Activated CD4-positive, CD25-positive, alpha-beta regulatory T cell treated with anti-CD3 and anti-CD28 coated beads, Interleukin-2, amount 50 U/mL, for 72 hours (primary cell): ENCODE measurements at places on chromosomes 16 and 17.

- no peak for DNase-seq
Measured at GRCh38 chr16:53201900-53202299, 147.1 kb downstream of the CHD9 start.

DNA sequence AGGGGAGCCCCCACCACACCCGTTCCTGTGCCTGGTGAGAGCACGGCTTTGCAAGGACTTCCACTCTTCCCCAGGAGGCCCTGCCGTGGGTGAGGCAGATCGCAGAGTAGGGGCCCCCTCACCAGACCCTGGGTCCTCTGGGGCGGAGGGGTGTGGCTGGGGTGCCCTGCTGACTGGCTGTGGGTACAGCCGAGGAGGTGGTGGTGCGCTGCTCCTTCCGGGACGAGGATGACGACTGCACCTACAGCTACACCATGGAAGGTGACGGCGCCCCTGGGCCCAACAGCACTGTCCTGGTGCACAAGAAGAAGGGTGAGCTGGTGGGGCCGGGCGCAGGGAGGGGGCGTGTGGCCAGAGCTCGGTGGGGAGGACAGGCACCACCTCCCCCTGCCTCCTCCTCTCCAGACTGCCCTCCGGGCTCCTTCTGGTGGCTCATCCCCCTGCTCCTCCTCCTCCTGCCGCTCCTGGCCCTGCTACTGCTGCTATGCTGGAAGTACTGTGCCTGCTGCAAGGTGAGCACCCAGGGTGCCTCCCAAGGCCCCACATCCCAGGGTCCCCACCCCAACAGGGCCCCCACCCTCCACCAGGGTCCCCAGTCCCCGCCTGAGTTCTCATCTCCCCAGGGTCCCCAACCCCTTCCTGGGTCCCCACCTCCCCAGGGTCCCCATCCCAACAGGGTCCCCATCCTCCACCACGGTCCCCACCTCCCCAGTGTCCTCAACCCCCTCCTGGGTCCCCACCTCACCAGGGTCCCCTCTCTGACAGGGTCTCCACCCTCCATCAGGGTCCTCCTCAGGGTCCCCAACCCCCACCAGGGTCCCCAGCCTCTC is 16.1 kb downstream of the ITGB4 start:
- DNase-seq, result no peak

DNA sequence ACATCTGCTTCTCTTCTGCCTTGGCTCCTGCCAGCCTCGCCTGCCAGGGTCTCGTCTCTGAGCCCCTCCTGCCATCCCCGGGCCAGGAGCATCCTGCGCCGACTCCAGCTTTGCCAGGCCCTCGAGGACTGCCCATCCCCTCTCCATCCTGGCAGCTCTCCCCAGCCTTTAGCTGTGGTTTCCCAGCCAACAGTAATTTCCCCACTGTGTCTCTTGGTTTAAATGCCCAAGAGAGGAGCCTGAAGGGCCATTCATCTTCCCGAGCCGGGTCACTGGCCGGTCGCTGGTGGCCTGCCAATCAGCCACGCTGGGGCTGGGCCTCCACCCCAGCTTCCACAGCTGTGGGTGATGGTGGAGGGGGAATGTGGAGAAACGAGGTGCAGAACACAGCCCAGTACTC is 47.8 kb downstream of the MRC2 start:
- DNase-seq, result no peak

DNA sequence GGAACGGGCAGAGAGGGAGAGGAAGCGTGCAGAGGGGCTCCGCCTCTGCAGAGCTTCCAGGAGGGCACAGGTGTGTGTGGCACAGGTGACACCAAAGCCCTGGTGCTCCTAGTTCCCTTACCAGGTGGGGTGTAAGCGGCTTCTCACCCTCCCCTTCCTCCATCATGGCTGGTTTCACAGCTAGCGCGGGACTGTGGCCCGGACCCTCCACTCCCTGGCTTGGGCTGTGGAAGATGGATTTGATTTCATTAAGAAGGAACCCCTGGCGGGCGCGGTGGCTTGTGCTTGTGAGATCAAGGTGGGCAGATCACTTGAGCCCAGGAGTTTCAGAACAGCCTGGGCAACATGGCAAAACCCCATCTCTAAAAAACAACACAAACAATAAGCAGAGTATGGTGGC is 241.2 kb upstream of the GSE1 start:
- no peak for DNase-seq

GRCh38 chr17:27320222-27320560 is 26.3 kb downstream of the WSB1 start:
- DNase-seq, result no peak

DNA sequence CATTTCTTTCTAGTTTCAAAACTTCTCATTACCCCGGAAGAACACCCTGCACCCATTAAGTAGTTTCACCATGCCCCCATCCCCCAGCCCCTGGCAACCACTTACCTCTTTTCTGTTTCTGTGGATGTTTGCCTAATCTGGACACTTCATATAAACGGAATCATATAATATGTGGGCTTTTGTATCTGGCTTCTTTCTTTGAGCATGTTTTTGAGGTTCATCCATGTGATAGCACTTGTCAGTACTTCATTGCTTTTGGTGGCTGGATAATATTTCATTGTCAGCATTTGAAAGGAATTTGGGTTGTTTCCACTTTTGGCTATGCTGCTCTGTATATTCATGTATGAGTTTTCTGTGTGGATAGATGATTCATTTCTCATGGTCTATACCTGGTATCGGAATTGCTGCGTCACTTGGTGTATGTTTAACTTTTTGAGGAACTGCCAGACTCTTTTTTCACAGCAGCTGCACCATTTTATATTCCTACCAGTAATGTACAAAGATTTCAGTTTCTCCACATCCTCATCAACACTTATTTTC is 30.0 kb upstream of the SLC5A10 start:
- no peak for DNase-seq

DNA sequence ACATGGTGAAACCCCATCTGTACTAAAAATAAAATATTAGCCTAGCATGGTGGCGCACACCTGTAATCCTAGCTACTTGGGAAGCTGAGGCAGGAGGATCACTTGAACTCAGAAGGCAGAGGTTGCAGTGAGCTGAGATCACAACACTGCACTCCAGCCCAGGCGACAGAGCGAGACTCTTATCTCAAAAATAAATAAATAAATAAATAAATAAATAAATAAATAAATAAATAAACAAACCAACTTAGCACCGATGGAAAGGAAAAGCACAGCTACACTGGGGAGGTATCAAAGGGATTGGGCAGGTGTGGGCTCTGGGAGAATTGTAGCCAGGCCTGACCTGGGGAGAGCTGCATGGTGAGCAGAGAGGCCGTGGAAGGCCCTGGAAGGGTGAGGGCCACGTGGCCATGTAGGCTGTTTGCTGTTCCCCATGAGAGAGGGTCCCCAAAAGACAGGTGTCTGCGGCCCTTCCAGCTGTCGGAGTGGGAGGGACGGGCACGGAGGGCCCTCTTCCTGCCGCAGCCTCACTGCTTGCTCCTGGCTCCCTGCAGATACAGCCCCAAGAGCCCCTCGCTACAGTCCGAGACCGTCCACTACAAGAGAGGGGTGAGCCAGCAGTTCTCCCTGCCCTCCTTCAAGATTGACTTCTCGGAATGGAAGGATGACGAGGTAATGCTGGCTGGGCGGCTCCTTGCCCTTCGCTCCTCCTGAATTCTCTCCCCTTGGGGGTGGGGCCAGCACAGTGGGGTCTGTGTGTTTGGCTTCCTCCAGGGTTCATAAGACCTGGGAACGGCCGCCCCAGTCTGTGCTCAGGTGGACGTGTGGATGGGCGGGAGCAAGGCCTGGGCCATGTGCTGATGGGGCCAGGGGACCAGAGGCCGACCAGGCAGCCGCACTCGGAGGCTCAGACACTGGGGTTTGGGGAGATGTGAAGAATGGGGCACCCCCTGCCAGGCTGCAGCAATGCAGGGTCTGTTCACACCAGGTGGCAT is 32.4 kb downstream of the MGRN1 start:
- no peak for DNase-seq

- DNase-seq, result no peak
Measured at GRCh38 chr17:44037471-44037870, 22.7 kb upstream of the TMEM101 start.

DNA sequence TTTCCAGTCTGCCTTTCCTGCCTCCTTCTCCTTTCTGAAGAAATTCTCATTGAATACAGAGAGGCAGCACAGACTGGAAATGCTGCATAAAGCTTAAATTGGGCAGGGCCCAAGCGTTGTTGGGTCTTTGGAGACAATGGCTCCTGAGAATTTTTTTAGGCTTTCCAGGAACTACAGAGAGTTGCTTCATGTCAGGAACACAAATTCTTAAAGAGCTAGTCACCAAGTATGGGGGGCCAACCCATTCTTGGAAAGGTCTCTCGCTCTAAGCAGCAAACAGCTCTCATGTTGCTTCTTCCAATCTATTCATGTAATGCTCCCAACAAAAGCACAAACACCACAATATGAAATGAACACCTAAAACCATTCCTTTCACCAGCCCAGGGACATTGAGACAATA is 6.9 kb downstream of the HNF1B start:
- no peak for DNase-seq

- no peak for DNase-seq
Measured at GRCh38 chr17:35865412-35866340, 3.0 kb downstream of the HEATR9 start.

DNA sequence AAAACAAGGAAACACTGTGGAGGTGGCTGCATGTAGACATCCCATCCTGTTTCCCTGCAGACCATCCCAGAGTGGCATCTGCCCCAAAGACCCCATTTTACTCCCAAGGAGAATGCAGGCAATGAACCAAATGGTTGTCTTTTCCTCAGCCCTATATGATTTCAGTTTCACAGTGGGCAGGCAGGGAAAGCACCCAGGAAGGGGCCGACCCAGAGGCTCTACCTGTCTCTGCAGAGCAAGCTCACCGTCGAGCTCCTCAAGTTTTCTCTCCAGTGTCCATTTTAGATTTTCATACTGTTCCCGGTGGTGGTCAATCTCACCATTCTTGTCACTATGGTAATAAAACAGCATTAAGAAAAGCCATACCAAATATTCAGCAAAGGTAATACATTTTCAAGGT is 14.6 kb downstream of the CCDC57 start:
- no peak for DNase-seq

GRCh38 chr17:62110923-62111484 is 45.9 kb upstream of the MED13 start:
- DNase-seq, result no peak

GRCh38 chr17:13541032-13541480 is 60.7 kb downstream of the HS3ST3A1 start:
- no peak for DNase-seq

DNA sequence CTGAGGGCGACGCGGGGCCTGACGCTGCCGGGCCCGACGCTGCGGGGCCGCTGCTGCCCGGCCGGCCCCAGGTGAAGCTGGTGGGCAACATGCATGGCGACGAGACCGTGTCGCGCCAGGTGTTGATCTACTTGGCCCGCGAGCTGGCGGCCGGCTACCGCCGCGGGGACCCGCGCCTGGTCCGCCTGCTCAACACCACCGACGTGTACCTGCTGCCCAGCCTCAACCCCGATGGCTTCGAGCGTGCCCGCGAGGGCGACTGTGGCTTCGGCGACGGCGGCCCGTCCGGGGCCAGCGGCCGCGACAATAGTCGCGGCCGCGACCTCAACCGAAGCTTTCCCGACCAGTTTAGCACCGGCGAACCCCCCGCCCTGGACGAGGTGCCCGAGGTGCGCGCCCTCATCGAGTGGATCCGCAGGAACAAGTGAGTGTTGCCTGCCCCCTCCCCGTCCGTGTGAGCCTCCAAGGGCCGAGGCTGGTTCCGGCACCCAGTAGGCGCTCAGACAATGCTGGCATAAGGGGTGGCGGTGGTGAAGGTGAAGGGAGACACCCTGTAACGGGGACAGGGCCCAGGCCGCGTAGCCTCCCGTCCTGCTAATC is 676 bp downstream of the CPD start:
- peak; percentile 56 for DNase-seq

DNA sequence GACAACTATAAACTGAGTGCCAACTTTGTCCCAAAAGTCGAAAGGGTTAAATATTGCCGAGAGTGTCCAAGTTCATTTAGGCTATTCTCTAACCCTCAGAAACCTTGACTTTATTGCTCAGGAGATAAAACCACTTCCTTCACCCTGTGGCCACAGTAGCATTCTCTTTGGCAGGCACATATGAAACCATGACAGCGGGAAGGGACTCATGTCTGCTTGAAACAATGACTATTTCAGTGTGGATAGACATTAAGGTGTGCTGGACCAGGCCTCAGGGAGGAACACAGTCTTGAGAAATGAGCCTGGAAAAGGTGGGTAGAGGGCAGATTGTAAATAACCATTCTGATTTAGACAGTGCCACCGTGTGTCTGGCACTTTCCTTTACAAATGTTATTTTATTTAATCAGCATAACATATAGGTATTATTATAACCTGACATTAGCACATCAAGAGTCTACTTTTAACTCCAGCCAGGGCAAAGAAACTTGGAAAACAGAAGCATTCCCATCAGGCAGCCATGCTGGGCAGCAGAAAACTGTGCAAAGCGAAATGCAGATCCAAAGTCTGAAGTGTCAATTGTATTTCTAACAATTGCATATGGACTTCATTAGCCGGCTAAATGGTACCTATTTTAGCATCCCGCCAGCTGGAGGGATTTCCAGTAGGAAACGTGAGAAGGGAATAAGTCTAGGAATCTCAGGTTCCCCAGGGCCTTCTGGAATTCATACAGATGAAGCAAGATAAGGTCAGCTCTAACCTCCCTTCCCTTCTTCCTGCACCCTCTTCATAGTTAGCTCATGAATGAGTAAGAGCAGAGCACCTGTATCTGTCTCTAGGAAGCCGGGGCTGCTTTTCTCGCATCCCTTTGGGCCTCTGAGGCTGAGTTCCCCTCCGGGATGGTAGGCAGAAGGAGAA is 212.8 kb upstream of the ELAC2 start:
- DNase-seq, result no peak

DNA sequence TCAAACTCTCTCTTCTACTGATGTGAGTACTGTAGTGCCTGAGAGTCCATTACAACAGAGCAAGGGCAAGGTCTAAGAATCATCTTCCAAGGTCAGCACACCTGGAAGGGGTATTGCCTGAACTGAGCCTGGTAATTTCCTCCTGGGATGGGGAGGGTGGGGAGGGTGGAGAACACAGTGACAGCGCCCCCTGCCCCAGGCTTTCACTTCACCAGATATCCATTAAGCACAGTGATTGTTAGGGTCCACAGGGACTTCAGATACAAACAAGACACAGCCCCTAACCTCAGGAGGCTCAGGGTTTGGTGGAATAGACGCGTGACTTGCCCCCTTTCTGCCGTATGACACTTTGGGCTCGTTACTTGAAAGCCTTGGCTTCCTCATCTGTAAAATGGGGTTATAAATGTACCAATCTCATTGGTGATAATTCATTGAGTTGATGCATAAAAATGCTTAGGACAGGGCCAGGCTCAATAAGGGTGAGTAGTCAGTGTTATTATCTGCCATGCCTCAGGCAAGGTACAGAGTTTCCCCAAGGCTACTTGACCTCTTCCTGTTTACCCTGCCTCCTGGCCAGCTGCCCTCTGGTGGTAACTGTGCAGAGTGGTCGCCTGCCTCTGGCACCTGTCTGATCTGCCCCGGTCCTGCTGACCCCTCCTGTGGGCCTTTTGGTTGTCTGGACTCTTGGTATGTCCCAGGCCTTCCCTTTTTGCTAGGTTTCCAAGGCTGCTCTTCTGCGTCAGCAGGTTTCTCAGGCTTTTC is 13.1 kb upstream of the BRD7 start:
- DNase-seq, result no peak

GRCh38 chr16:73404001-73404400 is 356.1 kb upstream of the ZFHX3 start:
- DNase-seq, result no peak
